ENCODE measurements at places on chromosomes 16 and 17.
A peak's percentile ranks its signal among the peaks of the same experiment; 100 is the strongest.

- no peak for DNase-seq
Measured at GRCh38 chr17:82037889-82038195, 345 bp upstream of the DCXR start.

DNA sequence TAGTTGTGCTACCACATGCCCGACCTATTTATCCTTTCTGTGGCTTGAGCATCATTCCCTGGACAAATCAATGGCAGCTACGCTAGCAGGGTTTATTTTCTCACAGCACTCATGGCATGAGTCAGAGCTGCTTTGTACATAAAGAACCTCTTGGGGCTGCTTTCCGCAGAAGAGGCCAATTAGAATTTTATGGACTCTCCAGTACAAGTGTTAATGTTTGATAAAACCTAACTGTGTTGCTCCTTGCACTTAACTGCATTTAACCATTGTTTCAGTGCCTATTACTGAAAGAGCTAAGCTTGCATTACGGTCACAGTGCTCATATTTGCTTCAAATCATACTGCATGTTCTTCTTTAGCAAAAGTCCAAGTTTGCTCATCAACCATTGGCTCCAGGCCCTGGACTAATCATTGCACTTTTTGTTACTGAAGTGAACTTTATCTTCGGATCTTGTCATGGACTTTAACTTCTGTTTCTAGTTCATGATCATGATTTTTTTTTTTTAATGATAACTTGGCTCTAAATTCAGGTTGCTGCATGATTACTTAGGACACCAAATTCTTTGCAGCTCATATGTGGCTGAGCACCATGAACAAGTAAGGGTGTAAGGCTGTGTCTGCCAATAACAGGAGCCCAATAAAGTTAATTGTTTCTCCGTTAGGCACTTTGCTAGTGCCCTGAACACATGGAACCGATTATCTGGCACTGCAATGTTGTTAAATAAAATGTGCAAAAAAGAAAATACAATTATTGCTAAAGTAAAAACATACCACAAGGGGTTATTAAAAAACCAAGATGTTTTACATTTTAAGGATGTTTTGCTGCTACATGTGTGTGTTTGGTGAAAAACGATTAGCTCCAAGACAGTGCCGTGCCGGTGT is 492.2 kb downstream of the KCNJ2 start:
- no peak for DNase-seq

- DNase-seq = peak; percentile 72
Measured at GRCh38 chr17:63919311-63919723, 678 bp upstream of the GH1 start.

DNA sequence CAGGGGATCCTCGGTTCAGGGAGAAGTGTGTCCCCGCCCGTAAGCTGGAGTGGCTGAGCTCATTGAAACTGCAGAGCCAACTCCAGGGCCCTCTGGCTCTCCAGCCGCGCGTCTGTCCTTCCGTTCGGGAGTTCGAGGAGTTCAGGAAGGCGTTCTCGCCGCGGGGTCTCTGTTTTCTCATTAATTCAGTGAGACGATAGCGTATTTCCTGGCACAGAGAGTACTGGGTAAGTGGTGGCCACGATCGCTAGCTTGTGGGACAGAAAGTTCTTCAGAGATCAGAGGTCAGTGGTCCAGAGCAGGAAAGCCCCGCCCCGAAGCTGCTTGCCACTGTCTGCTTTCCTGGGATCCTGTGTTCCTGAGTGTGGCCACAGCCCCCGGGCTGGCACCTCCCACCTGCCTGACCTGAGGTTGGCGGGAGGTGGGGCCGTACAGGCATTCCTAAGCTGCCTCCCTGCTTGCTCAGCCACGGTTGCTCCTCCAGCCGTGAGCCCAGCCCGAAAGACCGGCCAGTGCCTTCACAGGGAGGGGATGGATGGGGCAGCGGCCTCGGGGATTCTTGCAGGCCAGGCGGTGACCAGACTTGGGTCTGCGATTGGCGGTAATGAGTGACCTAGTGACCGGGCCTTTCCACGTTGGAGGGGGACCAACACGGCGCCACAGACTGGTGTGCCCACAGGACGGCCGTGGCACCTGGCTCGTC is 8.9 kb downstream of the BAIAP2 start:
- DNase-seq = no peak

DNA sequence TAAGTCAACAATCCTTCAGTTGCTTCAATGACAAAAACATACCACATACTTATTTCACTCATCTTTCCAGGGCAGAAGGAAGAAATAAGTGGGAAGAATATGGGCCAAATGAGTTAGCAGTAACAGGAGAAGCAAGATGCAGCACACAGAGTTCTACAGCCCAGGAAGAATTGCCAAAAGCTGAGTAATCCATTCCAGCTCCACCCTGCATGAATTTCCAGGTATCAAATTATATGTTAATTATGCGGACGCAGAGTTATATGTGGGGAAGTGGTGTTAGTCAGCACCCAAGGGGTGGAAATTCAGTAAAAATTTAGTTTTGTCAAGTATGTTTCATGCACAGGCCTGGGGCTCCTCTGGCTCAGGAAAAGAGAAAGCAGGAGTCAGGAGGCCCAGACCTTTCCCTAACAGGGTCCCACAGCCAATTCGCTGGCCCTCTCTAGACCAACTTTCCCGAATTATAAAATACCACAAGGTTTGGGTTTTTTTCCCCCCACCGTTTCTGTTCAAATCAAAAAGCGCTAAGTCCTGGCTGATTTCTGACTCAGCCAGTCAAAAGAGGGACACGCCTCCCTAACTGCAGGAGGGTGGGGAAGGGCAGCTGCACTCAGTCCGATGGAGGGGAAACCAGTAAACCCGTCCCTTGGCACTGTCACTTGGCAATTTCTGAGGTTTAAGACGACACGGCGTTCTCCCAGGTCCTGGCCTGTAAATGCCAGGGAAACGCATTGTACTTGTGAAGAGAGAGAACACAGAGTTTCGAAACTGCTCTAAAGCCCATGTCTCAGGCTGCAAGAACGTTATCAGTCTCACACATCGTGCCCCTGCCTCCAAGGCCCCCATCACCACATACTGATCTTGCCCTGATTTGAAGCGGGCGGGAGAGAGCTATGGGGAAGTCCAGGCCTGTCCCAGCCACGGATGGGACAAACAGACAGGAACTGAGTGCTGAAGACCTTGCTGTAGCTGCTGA is 58.1 kb downstream of the ZFHX3 start:
- peak; percentile 49 for DNase-seq

- DNase-seq = no peak
Measured at GRCh38 chr17:67467500-67468455, 90.7 kb downstream of the PITPNC1 start.

All from suppressor macrophage treated with lipopolysaccharide for 4 hours (primary cell).